Heart right ventricle (tissue), 16 donors: ENCODE measurements at places on chromosomes 4 and X. TPM values are rescaled to one million over a fixed set of nuclear protein-coding genes. Genes with fewer than 3 reads are reported as not detected.

DNA sequence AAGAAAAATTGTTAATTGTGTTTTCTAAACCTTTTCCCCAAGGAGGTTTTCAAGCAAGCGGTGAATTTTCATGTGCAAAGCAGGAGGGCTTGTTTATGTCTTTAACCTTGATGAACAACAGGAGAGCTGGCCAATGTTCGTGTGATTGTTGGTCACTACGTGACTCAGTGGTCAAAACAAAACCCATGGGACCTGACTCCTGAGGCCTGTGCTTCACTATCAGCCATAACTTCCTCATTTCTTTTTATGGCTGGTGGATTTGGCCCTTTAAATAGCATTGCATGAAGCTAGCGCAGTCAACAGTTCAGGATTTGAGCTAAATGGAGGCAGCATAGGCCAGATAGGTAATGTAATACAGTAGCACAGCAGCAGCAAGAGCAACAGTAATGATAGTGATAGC, 80.5 kb downstream of the MID1IP1 start:
- DNase-seq: no peak

- no peak for DNase-seq
Measured at GRCh38 chr4:72974694-72975487, 94.6 kb downstream of the COX18 start.

DNA sequence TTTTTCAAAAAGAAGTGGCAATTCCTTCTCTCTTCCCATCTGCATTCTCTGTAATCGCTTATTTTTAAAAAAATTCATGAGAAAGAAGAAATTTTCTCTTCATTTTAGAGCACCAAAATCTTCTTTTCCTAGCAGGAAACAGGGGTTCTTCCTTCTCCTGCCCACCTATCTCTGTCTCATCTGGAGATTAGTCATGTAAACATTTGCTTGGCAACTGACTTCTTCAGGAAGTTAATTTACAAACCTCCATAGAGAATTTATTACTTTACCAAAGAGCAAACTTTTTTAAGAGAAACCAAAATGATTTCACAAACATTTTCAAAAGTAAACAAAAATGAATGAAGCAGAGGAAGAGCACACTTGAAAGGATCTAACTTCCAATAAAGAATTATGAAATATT, 13.5 kb downstream of the TTC29 start:
- no peak for DNase-seq

DNA sequence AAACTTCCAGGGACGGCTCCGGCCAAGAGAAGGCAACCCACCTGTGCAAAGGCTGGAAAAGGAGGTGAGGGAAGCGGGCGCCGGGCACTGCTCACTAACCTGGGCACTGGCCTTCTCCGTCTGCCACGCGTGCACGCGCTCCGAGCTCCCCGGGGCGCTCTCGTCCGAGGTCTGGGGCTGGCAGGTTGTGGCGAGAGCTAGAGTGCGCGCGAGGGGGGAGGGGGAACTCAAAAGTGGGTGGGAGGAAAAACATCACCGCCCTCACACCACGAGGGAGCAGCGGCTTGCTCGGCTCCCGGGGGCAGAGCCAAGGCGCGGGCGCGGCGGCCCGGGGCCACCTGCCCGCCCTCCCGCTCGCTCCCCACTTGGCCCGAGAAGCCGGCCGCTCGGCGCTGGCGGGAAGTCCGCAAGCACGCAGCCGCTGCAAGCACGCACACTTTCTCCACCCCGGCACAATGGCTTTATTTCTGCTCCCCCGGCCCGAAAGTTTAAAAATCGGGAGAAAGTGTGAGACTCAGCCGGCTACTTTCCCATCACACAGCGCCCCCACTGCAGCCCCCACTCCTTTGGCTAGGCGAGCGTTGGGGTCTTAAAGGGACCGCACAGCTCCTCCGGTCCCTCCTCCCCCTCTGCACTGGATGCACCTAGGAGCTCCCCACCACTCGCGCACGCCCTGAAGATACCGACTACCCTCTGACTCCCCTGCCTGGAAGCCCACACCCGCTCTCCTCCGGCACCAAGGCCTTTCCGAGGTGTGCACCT, at the start of gene CHRDL1:
CHRDL1 (minus strand) TSS at position 173 of the 762 bp plus-strand sequence. CDS start 3,636 bp downstream, outside the sequence.
- peak; percentile 26 for DNase-seq

GRCh38 chr4:138522366-138522765, 280.2 kb upstream of the SLC7A11 start:
- no peak for DNase-seq

DNA sequence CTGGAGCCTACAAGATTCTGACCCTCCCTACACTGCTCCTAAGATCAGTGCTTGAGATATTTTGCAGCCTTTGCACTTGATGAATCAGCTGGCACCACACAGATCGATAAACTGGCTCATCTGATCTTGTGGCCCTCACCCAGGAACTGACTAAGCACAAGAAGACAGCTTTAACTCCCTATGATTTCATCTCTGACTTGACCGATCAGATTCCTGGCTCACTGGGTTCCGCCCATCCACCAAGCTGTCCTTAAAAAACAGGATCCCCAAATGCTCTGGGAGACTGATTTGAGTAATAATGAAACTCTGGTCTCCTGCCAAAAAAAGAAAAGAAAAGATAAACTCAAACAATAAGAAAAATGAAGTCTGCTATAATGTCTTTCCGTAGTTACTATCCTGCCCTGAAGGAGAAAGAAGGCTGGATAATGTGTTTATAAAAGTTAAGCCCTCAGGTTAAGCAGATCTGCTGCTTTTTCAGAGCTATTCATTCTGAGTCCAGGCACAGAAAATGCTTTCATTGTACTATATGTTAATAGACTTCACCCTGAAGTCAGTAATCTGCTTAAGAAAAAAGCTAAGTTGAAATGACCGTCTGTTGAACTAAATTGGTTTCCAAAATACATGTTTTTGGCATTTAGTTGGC, 795.2 kb downstream of the TRIML1 start:
- DNase-seq: no peak

GRCh38 chr4:139735381-139736273, 70.0 kb downstream of the MGST2 start:
- DNase-seq: no peak

GRCh38 chr4:80365928-80366327, 30.4 kb downstream of the CFAP299 start:
- DNase-seq: no peak

Gene GPR143
- total RNA-seq: 0.58 TPM

DNA sequence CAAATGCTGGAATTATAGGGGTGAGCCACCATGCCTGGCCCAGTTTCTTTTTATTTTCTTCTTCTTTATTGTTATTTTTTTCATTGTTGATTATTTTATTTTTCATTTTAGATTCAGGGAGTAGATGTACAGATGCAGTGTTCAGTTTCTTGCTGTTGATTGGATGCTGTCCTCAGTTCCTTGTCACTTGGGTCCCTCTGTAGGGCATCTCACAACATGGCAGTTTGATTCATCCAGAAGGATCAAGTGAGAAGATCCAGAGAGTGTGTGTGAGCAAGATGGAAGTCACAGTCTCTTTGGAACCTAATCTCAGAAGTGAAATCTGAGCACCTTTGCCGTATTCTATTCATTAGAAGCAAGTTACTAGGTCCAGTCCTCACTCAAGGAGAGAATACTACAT, 20.9 kb downstream of the HMGB3 start:
- DNase-seq: no peak

DNA sequence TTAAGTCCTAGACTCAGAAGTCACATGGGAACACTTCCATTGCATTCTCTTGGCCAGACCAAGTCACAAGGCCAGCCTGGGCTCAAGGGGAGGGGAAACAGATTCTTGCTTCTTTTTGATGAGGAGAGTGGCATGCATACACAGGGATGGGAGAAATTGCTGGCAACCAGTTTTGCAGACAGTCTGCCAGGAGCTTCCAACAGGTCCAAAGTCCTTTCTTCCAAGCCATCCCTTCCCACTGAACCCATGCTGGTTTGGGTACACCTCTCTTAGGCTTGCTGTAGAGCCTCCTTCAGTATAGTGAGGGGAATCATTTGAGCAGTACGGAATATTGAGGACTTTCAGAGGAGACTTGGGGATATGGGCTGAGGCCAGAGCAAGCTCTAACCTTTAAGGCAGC, 267.8 kb downstream of the BCOR start:
- no peak for DNase-seq

- DNase-seq: no peak
Measured at GRCh38 chr4:139300431-139301112, 733 bp upstream of the NAA15 start.
